ENCODE measurements at places on chromosomes 3 and 15.
A peak's percentile ranks its signal among the peaks of the same experiment; 100 is the strongest.

GRCh38 chr15:100275641-100276040 is 66.1 kb downstream of the ADAMTS17 start:
- no peak for DNase-seq

- DNase-seq = no peak
Observed at GRCh38 chr3:141071681-141072260, 20.6 kb downstream of the SPSB4 start.

- DNase-seq = no peak
Observed at GRCh38 chr3:98690876-98691275, 72.3 kb upstream of the ST3GAL6 start.

GRCh38 chr3:136209921-136210320 is 13.8 kb upstream of the MSL2 start:
- no peak for DNase-seq

GRCh38 chr3:72579191-72579580 is 269.1 kb downstream of the SHQ1 start:
- no peak for DNase-seq

GRCh38 chr15:92603743-92604470 is 51.7 kb downstream of the FAM174B start:
- DNase-seq = no peak

GRCh38 chr3:23953523-23953922 is 8.4 kb downstream of the NR1D2 start:
- DNase-seq = no peak

GRCh38 chr3:136142592-136142991 is 53.5 kb downstream of the MSL2 start:
- DNase-seq = no peak

GRCh38 chr3:16803019-16803418 is 81.7 kb upstream of the PLCL2 start:
- DNase-seq = no peak

DNA sequence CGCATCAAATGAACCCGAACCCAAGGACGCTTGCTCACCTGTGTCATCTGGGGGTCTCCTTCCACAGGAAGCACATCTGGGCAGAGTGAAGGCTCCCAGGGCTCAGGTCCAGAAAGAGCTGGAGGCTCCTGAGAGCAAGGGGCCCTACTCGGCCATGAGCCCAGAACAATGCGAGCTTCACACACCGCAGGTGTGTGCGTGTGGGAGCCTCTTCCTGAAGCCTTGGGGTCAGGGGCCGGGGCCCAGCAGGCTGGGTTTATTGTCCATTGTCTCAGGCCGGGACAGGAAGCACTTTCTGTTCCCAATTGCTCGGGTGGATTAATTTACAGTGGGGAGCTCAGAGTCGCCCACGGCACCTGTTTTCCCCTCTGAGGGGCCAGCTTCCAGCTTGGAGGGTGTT is 74.8 kb downstream of the RPN1 start:
- no peak for DNase-seq

DNA sequence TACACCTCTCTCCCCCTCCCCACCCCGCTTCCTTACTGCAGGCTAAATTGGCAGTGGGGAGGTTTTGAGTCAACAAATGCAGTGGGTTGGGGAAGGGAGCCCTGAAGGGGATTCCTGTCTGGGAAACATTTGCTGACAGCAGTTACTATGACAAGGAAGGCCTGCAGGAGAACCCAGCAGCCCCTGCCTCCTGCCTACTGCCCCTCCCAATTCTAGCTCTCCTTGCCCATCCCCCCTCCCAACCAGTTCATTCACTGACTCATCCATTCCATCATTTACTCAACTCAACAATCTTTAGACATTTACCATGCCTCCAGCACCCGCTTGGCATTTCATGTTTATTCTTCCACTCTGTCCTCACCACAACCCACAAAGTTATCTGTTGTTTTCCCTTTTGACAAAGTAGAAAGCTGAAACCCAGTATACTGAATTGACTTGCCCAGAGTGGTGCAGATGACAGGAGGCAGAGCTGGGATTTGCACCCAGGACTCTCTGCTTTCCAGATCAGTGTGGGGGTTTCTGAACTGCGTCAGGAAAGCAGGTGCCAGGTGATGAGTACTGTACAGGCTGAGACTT is 75.0 kb downstream of the MAGEF1 start:
- no peak for DNase-seq

DNA sequence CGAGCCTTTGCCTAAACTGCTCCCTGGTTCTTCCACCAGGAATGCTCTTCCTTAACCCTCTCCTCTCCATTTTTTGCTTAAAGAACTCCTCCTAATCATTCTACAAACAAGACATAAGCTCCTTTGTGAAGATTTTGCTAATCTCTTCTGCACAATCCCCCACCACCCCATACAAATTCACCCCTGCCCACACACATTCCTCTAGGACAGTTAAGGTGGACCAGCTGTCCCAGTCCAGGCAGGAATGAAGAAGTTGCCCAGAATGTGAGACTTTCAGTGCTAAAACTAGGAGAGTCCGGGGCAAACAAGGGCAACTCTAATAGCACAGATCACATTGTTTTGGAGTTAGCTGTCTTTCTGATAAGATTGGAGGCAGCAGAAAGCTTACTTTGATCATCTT is 13.9 kb upstream of the FAM174B start:
- no peak for DNase-seq

- no peak for DNase-seq
Observed at GRCh38 chr3:134277066-134277660, 26.5 kb upstream of the RYK start.

GRCh38 chr15:31340592-31340991 is 14.0 kb downstream of the KLF13 start:
- DNase-seq = no peak

GRCh38 chr3:72593881-72594397 is 254.3 kb downstream of the SHQ1 start:
- DNase-seq = no peak

DNA sequence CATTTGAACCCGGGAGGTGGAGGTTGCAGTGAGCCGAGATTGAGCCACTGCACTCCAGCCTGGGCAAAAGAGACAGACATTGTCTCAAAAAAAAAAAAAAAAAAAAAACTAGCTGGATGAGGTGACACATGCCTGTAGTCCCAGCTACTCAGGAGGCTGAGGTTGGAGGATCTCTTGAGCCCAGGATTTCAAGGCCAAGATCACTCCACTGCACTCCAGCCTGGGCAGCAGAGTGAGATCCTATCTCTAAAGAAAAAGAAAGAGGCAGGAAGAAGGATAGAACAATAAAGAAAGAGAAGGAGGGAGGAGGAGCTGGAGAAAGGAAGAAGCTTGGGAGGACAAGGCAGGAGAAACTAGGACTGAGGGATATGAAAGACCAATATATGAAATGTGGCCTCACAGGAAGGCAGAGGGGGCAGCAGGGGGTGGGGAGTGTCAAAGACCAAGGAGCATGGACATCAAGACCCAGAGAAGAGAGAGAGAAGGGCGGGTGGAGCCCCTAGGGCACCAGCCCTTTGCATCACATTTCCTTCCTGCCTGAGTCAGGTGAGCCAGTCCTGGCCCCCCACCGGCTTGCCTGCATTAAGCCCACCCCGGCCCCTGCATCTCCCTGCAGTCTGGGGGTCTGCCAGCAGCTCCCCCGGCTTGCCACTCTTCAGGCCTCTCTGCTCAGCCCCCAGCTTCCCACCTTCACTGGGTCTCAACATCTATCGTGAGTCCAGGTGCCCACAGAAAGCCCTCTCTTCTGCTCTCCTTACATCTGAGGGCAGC is 11.5 kb downstream of the IGDCC3 start:
- DNase-seq = no peak

DNA sequence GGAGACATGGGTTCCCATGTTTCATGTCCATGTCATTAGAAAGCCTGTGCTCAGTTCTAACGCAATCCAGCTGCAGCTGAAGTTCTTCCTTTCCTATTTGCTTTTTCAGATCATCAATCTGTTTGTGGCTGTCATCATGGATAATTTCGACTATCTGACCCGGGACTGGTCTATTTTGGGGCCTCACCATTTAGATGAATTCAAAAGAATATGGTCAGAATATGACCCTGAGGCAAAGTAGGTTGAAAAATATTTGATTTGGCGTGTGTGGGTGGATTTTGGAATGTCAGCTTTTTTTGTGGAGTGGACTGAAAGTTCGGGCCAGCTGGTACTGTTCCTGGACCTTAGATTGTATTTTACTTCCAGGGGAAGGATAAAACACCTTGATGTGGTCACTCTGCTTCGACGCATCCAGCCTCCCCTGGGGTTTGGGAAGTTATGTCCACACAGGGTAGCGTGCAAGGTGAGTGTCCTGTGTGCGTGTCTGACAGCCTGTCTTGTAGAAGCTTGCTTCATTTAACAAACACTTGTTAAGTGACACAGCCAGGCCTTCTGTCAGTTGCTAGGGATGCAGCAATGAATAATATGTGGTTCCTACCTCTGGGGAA is 69.6 kb downstream of the CHDH start:
- DNase-seq = no peak

DNA sequence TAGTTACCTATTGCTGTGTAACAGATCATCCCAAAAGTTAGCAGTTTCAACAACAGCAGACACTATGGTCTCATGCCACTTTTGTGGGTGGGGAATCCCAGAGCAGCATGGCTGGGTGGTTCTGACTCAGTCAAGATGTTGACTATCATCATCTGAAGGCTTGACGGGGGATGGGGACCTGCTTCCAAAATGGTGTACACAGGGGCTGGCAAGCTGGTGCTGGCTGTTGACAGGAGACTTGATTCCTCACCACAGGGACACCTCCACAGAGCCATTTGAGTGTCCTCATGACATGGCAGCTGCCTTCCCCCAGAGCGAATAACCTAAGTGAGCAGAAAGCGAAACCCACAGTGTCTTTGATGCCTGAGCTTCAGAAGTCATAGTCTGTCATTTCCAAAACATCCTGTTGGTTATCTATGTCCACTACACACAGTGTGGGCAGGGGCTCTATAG is 19.1 kb downstream of the DNAJB8 start:
- DNase-seq = no peak

DNA sequence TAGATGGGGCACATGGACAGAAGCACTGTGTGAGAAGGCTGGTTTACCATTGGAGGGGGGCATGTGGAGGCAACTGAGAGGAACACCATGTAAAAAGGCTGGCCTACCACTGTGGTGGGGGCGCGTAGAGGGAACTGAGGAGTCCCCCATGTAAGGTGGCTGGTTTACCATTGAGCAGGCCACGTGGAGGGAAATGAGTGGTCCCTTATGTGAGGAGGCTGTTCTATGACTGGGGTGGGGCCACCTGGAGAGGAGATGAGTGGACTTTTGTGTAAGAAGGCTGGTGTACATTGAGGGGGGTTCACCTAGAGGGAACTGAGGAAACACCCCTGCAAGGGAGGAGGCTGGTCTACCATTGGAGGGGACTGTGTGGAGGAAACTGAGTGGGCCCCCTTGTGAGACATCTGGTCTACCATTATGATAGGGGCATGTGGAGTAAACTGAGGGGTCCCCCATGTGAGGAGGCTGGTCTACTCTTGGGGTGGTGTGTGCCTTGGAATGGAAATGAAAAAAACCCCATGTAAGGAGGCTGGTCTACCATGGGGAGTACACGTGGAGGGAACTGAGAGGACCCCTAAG is 156.9 kb downstream of the FBLN2 start:
- DNase-seq = no peak

GRCh38 chr3:123154020-123154985 is 47.4 kb upstream of the SEC22A start:
- no peak for DNase-seq

DNA sequence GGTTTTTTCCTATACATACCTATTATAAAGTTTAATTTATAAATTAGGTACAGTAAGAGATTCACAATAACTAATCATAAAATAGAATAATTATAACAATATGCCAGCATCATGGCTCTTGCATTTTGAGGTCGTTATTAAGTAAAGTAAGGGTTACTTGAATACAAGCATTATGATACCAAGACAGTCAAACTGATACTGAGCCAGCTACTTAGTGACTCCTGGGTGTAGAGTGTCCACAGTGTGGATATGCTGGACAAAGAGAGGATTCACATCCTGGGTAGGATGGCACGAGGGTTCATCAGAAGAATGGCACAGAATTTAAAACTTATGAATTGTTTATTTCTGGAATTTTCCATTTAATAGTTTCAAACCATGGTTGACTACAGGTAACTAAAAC is 157.2 kb upstream of the IL12A start:
- DNase-seq = no peak

DNA sequence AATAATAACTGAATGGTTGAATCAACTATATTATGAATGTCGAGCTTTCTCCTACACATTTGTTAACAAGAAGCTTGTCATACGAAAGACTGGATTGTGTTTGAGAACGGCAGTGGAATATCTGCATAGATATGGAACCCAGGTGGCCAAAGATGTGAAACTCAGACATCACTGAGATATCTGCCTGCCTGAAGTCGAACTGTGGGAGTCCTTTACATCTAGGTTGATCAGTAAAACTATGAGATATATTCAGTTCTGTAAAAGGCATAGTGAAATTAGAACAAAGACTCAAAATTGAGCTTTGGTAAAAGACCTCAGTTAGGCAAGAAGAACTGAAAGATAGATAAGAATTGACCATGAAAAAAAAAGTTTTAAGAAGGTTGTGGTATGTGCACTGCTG is 41.5 kb upstream of the TOP2B start:
- DNase-seq = no peak

- no peak for DNase-seq
Observed at GRCh38 chr15:37108381-37109167, 8.2 kb upstream of the MEIS2 start.

DNA sequence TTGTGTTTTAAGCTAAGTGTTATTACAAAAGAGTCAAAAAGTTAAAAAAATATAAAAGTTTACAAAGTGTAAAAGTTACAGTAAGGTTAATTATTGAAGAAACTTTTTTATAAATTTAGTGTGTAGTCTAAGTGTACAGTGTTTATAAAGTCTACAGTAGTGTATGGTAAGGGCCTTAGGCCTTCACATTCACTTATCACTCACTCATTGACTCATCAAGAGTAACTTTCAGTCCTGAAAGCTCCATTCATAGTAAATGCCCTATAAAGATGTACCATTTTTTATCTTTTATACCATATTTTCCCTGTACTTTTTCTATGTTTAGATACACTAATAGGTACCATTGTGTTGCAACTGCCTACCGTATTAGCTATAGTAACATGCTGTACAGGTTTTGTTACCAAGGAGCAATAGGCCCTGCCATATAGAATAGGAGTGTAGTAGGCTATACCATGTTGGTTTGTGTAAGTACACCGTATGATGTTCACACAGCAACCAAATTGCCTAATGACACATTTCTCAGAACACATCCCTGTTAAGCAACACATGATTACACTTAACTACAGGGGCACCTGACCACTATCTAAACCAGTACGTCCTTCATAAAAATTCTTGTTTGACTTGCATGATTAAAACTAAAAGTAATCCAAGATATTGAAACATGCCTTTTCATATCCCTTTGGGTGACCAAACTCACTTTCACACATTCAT is 17.2 kb downstream of the RAD18 start:
- no peak for DNase-seq

DNA sequence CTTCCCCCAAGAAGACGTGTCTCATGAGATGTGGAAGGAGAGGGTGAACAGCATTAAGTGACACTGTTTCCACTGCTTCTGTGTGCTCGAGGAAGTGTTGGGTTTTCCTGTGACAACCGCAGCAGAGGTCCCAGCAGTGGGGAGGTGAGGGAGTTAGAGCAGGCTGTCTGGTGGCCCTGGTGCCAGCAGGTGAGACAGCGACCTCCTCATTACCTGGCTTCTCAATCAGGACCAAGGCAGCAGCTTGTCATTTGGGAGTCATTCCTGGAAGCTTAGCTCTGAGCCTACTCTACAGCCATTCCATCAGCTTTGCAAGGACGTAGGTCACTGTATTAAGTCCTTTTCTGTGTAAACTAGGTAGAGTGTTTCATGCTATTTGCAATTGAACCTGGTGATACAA is 63.3 kb upstream of the RGMA start:
- peak; percentile 14 for DNase-seq

Measured in cerebellar cortex (tissue), 1 donor.